IgD-negative memory B cell (primary cell): ENCODE measurements at places on chromosomes 2 and 18. TPM values are rescaled to one million over a fixed set of nuclear protein-coding genes. Genes with fewer than 3 reads are reported as not detected.

SLC4A5 gene
- polyA plus RNA-seq, result 1.2 TPM

SCYGR4 gene
- not detected for polyA plus RNA-seq

SLC25A52 gene
- not detected for polyA plus RNA-seq

ZC3H6 gene
- polyA plus RNA-seq, result 7.5 TPM

ZNF396 gene
- 1.5 TPM for polyA plus RNA-seq

PTPN2 gene
- 97.8 TPM for polyA plus RNA-seq

CIDEA gene
- polyA plus RNA-seq, result not detected
